ENCODE measurements at places on chromosomes 3 and 15.

- DNase-seq = peak; percentile 24
Observed at GRCh38 chr3:32401556-32402081, 10.0 kb downstream of the CMTM7 start.

DNA sequence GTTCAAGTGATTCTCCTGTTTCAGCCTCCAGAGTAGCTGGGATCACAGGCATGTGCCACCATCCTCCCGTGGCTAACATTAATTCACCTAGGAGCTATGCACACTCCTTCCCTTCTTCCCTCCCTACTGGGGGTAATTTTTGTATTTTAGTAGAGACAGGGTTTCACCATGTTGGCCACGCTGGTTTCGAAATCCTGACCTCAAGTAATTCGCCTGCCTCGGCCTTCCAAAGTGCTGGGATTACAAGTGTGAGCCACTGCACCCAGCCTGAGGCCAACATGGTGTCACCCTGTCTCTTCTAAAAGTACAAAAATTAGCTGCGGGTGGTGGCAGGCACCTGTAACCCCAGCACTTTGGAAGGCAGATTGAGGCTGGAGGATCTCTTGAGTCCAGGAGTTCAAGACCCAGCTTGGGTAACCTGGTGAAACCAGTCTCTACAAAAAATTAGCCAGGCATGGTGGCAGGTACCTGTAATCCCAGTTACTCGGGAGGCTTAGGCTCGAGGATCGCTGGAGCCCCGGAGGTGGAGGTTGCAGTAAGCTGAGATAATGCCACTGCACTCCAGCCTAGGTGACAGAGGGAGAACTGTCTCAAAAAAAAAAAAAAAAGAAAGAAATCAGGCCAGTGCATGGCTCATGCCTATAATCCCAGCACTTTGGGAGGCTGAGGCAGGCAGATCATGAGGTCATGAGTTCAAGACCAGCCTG is 6.1 kb downstream of the RNU5B-1 start:
- DNase-seq = no peak

DNA sequence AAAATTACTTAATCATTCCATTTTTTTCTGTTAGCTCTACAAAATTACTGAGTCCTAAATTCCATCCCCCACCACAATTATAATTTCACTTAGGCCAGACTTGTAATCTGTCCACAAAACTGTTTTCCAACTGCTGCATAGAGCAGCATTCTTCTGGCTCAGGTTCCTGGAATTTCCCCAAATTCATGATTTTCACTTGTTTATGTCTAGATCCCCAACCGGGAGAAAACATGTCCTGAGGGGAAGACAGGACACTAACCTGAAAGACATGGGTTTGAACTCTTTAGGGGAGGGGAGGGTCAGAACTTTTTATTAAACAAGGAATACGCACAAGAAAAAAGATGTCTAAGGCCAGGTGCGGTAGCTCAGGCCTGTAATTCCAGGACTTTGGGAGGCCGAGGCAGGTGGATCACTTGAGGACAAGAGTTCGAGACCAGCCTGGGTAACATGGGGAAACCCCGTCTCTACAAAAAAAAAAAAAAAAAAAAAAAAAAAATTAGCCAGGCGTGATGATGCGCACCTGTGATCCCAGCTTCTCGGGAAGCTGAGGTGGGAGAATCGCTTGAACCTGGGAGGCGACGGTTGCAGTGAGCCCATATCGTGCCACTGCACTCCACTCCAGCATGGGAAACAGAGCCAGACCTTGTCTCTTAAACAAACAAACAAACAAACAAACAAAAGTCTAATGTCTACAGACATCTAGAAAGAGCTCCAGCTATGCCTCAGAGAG is 1.5 kb downstream of the ETFA start:
- no peak for DNase-seq

DNA sequence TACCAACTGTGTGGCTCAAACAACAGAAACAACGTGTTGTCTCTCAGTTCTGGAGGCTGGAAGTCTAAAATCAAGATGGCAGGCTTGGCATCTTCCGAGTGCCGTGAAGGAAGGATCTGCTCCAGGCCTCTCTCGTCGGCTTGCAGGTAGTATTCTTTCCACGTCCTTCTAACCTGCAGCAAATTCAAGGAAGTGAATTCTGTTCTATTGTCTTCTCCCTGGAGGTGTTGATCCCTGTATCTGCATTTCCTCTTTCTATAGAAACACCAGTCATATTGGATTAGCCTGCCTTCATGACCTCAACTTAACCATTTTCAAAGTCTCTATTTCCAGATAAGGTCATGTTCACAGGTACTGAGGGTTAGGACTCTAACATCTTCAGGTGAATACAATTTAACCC is 512.1 kb downstream of the GABRG3 start:
- no peak for DNase-seq

DNA sequence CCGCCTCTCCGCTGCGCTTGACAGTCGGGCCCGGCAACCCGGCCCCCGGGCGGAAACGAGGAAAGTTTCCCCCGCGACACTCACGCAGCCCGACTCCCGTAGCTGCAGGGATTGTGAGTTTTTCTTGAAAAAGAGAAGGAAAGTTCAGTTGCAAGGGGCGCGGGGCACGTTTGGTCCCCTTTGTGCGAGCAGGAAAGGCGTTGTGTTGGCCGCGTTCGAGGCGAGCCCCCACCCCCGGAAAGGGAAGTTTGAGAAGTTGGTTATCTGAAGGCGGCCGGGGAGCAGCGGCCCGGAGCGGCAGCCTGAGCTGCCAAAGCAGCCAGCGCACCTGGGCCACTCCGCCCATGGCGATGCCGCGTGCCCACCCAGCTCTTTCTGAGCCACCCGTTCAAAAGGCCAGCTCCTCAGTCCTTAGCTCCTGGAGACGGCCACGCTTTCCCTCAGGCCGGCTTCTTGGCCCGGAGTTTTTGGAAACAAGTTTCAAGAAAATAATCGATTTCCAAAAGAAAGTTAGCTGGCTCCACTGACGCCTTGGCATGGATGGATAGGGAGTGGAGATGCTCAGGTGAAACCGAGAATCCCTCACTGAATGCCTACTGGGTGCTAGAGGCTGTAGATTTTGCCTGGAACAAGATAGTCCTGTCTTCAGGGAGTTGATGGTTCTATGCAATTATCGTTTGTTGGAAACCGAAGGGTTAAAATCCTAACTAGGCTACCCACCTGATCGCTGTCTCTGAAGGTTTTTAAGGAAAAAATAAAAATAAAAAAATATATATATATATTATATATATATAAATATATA is 832 bp downstream of the TGFBR2 start:
- DNase-seq = no peak

- DNase-seq = no peak
Observed at GRCh38 chr3:150396491-150396890, 11.6 kb upstream of the TSC22D2 start.

DNA sequence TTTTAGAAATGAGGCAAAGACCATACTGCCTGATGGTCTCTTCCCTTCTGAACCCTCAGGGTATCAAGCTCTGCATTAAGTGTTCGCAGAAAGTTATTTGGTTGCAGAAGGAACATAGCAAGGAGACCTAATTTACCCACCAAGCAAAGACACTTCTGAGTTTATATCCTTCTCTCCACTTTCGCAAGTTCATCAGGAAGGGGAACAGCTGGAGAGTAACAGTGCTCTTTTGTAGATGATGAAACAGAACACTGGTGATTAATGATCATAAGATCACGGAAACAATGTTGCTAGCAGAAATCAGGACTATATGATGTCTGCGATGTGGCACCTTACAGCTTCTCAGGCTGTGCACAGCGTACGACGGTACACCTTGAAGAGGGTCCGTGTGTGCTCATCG is 62.1 kb downstream of the NCEH1 start:
- DNase-seq = no peak

DNA sequence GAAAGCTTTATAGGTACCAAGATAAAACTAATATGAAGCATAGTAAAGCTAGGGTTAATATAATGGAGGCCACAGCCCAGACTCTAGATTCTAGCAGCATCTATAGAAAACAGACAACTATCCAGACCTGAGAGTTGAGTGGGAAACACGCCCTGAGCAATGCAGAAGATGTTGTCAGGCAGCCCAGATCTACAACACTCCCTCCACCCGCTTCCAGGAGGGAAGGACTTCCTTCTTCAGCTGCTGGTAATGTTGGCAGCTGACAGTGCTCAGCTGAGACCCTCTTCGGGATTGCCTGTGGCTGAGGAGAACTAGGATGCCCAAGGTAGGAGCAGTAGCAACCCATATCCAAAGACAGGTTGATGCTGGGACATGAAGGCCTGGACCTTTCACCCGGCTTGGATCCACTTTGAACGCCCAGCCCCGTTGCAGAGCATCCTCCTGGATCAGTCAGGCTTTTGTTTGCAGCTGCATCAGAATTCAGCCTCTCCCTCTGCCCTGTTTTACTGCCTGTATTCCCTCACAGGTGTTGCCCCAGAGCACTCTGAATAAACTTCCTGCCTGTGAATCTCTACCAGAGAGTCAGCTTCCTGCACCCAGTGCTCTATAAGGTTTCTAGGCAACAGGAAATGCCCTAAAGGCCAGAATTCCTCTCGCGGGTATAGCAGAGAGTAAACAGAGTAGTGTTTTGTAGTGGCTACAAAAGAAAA is 174.7 kb upstream of the IL12A start:
- peak; percentile 36 for DNase-seq

- no peak for DNase-seq
Observed at GRCh38 chr15:63986751-63987341, 59.4 kb downstream of the DAPK2 start.

GRCh38 chr3:114456742-114457141 is 162.9 kb downstream of the TIGIT start:
- no peak for DNase-seq

DNA sequence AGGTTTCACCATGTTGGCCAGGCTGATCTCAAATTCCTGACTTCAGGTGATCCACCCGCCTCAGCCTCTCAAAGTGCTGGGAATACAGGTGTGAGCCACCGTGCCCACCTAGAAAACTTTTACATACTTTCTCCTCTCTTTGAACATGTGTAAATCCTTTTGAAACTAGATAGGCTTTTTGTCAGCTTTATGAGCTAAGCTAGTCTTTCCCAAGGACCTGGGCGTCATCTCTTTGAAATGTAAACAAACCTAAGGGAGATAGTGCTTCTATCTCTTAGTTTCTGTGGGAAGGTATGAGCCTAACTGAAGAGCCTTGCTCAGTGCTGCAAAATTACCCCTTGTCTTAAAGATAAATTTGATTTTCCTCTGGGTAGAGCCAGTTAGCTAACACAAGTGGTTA is 4.8 kb downstream of the CX3CR1 start:
- no peak for DNase-seq

DNA sequence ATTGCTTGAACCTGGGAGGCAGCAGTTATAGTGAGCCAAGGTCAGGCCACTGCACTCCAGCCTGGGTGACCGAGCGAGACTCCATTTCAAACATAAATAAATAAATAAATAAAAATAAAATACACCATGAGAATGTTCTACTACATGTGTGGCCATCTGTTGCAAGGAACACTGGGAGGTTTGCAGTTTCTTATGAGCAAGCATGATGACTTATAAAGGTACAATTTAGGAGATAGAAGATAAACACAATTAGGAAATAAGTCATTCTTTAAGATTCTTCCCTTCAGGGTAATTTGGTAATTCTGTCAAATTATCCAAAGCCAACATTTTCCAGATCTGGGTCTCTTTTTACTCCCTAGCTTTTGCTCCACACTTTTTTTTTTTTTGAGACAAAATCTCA is 13.4 kb downstream of the HTR3C start:
- no peak for DNase-seq

DNA sequence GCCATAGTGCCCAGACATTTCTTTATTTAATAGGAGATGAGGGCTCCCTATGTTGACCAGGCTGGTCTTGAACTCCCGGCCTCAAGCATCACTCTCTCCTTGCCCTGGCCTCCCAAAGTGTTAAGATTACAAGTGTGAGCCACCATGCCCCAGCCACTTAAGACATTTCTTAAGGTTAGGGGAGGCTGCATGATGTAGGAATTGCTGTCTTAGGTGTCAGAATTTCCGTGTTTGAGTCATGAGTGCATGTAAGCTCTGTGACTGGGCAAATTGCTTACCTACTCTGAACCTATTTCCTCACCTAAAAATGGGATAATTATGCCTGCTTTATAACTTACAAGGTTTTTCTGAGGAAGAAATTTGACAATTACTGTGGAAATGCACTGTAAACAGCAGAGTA is 34.2 kb upstream of the SIAH2 start:
- DNase-seq = no peak

GRCh38 chr15:96160269-96160668 is 170.2 kb upstream of the NR2F2 start:
- DNase-seq = no peak

- DNase-seq = no peak
Observed at GRCh38 chr3:76011121-76011520, 225.8 kb upstream of the ZNF717 start.

DNA sequence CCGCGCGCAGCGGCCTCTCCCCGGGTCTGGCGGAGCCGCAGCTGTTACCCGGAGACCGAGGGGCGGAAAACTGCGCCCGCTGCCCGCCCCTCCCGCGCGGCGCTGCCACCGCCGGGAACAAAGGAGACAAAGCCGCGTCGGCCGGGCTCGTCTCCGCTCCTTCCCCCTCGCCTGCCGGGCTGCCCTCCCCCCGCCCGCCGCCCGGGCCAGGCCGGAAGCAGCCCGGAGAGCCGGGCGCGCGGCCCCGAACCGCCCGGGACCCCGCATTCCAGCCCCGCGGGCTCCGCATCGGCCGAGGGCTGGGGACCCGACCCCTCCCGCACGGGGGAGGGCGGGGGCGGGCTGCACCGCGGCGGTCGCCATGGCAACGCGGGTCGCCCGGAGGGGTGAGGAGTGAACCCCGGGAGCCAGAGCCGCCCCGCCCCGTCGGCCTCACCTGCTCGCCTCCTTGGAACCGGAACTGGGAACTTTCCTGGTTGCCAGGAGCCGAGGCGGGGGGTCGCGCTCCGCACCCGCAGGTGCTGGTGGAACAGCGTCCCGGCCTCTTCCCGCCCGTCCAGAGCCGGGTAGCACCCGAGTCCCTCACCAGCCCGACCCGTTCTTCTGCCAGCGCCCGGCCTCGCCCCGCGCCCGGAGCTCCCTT is 448 bp downstream of the PLXNB1 start:
- DNase-seq = peak; percentile 30

- no peak for DNase-seq
Observed at GRCh38 chr15:67082007-67082536, 16.7 kb downstream of the SMAD3 start.

- DNase-seq = no peak
Observed at GRCh38 chr3:189166321-189166720, 5.5 kb upstream of the TPRG1 start.

- no peak for DNase-seq
Observed at GRCh38 chr15:62832231-62832630, 210.3 kb upstream of the TPM1 start.

- DNase-seq = no peak
Observed at GRCh38 chr15:23566071-23566554, 639 bp downstream of the MKRN3 start.

GRCh38 chr3:164397462-164397861 is 680.8 kb downstream of the SI start:
- no peak for DNase-seq

All from T1000 (cell line).